ENCODE measurements at places on chromosomes 2 and 18.
A peak's percentile ranks its signal among the peaks of the same experiment; 100 is the strongest.

DNA sequence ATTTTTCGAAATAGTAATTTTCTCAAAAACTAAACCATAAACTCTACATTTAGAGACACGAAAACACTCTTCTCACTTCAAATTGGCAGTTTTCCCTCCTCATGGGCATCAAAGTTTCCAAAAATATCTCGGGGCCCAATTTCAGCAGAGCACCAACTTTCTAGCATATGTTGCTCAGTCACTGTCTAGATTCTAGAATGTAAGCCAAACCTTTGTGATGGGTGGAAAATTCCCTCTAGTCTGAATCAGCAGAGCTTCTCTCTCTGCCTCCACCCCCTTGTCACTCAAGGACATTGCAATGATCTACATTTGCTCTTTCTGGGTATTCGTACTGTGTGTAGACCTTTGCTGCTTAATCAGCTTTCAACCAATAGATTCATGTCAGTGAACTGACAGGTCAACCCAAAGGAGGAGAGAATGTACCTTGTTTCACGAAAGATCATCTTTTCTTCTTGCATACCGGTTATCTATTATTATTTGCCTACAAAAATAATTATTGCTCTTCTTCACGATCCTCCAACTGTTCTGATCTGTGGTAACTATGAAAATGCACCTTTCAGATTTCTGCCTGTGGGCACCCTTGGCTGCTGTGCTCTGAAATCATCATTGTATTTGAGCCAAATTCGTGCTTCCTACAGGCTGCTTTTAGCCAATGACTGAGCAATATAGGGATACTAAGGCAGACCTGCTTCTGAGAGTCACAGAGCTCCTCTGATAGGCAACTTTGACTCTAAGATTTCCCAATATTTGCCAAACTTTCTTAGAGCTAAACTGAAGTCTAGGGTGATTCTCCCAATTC, 38.7 kb upstream of the GLS start:
- DNase-seq: no peak

DNA sequence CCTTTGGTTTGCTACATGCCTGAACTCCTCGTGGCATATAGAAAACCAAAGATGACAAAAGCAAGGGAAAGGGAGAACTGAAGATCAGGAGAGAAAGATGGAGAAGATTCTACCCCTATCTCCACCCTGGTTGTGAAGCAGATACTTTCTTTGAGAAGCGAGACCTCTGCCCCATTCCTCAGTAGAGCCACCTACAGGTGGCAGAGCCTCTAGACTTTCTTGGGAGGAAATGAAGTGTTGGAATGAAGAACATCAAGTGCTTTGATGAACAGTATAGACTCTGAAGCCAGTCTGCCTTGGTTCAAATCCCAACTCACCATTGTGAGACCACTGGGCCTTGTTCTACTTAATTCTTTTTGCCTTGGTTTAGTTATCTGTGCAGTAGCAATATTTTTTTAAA, 348.8 kb upstream of the ETAA1 start:
- DNase-seq: no peak

DNA sequence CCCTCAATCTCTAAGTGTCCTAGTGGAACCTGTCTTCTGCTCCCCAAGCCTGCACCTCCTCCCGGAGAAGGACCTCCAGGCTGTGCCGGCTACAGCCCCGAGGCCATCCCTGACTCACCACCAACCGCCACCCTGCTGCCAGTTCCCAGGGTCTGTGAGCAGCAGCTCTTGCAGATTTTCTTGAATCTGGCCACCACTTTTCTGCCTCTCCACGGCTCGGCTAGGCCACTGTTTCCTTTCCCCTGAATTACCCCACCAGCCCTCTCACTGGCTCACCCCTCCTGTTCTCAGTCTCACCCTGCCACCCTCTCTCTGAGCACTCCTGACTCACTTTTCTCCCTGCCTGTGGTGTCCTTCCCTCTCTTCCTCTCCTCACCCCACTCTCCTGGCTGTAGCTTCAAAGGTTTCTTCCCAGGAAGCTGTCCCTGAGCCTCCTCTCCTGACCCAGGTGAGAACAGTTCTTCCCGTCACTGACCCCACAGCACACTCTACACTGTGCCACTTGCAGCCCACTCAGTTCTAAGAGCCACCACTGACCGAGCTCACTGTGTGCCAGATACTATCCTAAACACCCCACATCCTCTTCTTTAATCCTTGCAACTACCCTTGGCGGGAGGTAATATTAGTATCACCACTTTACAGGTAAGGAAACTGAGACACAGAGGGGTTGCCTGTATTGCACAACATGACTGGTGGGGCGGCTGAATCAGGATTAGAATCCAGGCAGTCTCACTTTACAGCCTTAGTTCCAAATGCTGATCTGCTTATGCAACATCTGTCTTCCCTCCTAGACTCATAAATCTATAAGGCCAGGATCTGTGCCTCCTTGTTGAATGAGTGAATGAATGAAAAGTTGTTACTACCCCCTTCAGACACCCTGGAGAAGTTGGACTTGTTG, 111.6 kb downstream of the SMAD7 start:
- DNase-seq: peak; percentile 64

DNA sequence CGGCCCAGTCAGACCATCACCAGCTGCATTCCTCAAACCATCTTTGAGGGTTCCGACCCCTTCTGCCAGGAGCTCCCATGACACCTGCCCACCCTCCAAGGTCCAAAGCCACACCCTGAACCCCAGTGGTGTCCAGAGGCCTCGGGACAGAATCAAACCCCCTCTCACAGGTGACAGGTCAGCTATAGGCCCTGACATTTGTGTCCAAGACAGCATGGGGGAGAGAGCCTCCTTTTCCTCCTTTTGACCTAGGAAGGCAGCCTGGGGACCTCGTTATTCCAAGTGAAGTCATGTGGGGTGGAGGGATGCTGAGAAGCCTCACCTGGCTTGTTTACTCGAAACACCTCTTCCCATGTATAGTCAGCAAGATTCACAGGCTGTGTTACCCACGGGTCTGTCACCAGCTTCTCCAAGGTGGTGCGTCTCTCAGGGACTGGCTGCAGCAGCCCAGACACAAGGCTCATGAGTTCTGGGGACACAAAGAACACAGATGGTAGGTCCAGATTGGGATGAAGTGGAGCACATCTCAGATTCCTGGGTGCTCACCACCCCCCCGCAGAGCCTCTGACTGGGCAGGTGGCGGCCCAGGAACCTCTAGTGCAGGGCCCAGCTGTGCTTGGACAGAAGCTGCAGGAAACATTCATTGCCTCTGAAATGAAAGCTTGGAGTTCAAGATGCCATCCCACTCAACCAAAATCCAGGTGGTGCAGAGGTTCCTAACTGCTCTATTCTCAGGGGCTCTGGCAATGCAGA, 5.1 kb upstream of the MTERF4 start:
- no peak for DNase-seq

DNA sequence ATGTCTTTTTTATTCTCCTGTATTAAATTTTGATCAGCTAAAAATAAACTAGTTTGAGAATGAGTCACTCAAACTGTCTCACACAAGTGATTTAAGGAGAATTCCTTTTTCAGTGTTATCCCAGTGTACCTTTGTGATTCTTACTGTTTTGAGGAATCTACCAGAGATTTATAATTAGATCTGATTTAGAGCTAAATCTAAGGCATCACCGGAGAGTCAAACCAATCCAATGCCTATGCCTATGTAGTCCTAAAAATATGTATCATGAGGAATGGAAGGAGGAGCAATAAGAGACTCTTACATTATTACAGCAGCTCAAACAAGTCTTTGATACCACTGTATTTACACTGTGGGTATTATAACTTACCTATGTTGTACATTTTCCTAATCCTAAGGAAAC, 63.4 kb upstream of the CYP20A1 start:
- no peak for DNase-seq
